Left cardiac atrium (tissue), 4 donors: ENCODE measurements at places on chromosomes 11 and 22. TPM values are rescaled to one million over a fixed set of nuclear protein-coding genes. Genes with fewer than 3 reads are reported as not detected.

GRCh38 chr11:38517991-38518390, 1920.0 kb upstream of the RAG2 start:
- DNase-seq = no peak

DNA sequence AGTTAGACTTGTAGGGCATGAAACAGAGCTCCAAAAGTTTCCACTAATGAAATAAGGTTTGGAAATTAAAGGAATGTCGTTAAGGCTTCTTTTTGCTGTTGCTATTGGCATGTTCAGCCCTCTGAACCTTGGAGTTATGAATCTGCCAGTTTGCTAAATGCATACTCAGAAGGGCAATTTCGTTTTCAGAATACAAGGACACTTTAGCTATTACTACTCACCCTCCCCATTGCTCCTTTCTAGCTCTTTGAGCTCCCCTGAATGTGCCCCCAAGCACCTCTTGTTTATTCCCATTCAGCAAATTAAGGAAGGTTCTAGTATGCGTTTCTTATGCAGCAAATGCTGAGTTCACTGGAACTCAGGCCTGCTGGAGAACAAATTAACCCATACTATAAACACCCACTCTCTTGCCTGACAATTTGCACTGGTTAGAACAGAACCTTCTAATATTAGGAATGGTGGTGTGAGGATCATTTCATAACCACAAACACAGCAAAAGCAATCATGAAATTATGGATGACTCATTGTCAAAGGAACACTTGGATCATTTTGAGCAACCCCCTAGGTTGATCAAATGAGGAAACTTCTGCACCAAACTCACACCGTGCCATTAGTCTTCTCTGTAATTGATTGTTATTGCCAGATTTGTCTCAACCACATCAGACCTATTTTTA, 26.2 kb upstream of the LIN7C start:
- no peak for DNase-seq

DNA sequence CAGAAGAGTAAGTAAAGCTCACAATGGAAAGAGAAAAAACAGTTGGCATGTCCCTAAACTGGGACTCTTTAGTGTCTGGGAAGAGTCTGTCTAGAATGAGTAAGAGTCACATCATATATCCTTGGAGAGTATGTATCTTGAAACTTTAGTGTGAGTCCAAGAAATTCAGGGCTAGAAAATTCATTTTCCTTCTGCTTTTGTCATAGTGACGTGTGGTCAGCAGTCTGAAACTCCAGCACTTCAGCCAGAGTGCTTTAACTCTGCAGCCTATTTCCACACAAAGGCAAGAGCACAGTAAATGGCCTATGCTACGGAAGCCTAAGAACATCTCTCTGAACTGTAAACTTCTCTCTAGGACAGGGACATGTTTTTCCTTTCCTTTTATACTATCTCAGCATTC, 174.1 kb downstream of the FAM181B start:
- no peak for DNase-seq

DNA sequence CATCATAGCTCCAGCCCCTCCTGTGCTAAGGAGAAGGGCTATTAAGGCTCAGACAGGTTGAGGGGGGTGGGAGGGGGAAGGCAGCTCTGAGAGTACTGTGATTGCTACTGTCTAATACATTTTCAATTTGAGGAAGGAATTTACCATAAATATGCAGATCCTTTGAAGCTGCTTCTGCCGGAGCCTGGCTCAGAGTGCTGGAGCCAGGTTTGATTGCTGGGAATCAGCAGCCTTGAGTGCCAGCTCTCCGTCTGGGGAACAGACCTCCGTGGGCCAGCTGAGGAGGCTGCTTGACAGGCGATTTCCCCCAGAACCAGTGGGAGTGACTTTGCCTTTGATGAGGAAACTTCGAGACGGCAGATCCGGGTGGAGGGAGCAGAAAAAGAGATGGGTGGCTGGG, 141.7 kb upstream of the TBCEL start:
- DNase-seq = no peak

DNA sequence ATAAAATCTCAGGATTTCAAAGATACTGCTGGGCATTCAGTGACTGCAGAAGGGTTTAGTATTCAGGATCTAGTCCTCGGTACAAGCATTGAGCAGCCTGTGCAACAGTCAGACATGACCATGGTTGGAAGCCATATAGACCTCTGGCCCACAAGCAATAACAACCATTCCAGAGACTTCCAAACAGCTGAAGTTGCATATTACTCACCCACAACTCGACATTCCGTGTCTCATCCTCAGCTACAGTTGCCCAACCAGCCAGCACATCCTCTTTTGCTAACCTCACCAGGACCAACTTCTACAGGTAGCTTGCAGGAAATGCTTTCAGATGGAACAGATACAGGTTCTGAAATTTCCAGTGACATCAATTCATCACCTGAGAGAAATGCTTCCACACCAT, 156.8 kb downstream of the C11orf91 start:
- no peak for DNase-seq

DNA sequence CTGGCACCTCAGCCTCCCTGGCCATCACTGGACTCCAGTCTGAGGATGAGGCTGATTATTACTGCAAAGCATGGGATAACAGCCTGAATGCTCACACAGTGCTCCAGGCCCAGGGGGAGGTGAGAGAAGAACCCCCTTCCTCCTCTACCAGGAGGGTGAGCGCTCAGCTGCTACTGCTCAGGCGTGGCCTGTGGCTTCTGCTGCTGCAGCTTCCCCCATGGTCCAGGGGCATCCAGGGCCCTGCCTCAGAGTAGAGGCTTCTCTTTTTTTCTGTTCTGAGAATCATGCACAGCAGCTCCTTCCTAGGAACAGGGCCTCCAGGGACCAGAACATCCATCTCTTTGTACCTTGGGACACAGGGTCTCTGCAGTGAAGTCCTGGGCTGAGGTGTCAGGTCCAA, 83.1 kb downstream of the VPREB1 start:
- DNase-seq = no peak

DNA sequence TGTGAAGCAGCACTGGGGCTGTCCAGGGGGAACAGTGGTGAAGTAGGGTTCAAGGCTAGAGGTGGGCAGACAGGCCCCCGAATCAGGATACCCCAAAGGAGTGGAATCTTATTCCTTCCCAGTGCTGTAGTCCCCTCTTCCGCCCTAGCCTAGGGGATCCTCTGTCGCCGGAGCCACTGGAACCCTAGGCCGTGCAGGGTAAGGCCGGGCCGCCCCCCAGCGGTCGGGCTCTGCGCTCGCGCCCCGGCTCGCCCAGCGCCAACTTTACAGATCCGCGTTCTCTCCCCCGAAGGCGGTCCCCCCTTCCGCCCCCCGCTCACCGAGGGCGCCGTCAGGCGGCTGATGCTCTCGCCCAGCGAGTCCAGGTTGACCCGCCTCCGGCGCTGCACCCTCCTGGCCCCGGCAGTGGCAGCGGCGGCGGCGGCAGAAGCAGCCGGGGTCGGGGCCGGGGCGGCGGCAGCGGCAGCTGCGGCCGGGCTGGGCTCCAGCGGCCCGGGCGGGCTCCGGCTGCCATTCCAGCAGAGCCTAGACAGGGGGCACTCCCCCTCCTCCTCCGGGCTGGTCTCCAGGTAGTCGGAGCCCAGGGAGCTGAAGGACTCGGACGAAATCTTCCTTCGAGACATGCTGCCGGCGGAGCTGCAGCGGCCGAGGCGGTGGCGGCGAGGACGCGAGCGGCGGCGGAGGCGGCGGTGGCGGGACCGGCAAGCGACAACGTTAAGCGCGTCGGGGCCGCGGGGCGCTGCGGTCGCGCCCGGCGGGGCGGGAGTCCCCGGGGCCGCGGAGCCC, 650 bp downstream of the GUCY1A2 start:
- DNase-seq = peak; percentile 32

GRCh38 chr11:74577624-74578396, 14.6 kb upstream of the POLD3 start:
- DNase-seq = no peak

- DNase-seq = no peak
Observed at GRCh38 chr11:68313574-68314202, 1.3 kb downstream of the LRP5 start.

GRCh38 chr22:20107471-20107901, 8.4 kb upstream of the RANBP1 start:
- DNase-seq = no peak

DNA sequence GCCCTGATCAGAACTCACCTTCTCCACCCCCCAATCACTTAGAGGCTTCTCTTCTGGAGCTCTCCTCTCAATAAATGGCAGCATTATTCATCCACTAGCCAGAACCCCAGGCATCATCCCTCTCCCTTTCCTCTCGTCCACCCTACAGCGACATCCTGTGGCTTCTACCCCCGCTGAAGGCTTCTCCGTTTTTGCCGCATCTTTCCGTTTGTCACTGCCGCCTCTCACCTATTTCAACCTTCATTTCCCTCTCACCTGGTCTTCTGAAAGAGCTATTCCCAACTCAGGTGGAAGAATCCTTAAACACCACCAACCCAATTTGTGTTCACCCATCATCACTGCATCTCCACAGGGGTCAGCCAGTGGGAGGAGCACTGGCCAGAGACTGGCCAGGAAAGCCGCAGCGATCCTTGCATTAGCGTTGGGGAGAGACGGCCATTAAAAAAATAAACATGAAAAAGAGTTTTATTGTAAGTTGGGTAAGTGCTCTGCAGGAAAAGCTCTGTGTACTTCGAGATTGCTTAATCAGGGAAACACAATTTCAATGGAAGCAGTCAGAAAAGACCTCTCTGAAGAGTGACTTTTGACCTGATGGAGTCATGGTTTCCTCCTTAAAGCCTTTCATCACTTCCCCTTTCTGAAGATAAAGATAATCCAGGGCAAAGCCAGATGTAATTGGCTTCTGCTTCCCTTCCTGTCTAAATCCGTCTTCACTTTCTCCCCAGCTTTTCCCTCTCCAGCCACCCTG, 36.7 kb downstream of the SPATA19 start:
- DNase-seq = no peak

DNA sequence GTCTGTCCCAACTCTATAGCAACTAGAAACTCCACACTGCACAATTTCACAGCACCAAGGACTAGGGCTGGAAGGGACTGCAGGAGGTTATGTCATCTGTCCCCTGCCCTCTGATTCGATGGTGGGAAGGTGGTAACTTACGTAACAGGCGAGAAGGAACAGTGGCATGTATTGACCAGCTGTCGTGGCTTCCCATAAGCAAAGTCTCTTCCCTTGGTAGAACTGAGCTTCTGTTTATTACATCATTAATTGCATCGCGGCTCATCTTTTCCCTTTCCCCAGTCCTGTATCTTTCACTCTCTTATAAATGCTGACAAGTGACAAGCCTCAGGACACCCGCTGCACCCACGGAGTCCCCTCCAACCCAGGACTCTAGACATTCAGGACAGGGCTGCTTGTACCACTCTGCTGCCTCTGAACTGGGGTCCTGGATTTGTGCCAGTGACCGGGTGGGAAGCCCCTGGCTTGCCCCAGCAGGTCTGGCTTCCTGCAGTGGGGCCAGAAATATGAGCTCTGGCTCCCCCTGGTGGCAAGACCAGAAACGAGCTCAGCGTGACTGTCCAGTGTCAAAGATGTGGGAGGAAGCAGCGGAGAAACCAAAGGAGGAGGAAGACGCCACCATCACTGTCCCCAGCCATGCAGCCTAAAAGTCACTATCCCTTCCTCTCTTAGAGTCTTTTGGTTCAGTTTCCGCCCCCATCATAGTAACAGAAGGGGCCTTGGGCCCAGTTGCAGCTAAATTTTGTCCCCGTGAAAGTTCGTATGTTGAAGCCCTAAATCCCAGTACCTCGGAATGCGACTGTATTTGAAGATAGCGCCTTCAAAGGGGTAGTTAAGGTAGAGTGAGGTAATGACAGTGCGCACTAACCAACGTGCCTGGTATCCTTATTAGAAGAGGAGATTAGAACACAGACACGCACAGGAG, 84.5 kb downstream of the ISX start:
- DNase-seq = peak; percentile 56

- no peak for DNase-seq
Observed at GRCh38 chr11:121282386-121282785, 10.2 kb upstream of the SC5D start.

DNA sequence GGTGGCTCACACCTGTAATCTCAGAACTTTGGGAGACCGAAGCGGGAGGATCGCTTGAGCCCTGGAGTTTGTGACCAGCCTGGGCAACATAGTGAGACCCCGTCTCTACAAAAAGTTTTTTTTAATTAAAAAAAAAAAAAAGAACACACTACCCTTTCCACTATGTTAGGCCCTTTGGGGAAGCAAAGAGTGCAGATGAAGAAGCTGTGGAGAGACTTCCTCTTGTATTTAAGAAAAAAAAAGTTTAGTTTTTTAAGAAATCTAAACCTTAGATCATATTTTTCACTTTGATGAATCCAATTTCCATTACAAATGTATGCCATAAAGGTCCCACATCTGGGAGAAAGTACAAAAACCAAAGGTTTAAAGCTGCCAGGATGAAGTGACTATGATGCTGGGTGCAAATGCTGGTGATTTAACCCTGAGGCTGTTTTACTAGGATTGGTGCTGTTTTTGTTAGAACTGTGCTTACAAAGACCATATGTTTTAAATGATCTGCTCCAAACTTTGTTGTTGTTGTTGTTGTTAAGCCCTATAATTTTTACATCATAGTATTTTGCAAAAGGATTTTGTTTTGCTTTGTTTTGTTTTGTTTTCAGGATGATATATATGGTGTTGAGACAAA, 28.9 kb upstream of the ACER3 start:
- no peak for DNase-seq

DNA sequence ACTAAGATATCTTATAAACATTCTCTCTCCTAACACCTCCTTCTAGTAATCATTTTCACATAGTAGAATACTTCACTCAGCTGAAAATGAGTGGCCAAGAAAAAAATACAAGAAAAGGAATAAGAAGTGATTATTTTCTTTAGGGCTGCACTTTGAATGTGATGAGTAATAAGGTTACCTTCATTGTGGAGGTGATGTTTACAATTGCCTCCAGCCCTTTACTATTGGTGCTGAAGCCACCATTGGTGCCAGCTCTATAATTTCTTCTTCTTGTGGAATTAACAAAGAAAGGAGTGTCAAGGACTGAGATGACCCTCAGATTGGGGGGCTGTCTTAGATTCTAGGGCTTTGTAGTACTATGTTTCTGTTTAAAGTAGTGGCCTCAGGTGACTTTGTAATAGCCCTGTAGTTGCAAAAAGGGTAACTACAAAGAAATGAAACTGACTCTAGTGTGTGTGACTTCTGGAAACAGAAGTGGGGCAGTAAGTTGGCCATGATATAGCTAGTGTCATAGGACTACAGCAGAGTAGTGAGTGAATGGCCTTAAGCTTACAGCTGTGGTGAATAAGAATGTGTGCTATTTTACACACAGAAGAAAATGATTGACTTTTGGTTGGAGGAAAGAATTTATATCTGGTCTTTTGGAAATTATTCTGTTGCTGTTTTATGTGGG, 287.2 kb downstream of the TMEM135 start:
- no peak for DNase-seq

GRCh38 chr22:40654522-40655167, 18.1 kb upstream of the MRTFA start:
- DNase-seq = peak; percentile 48

- DNase-seq = no peak
Observed at GRCh38 chr11:130103296-130103814, 33.7 kb downstream of the APLP2 start.

- no peak for DNase-seq
Observed at GRCh38 chr11:65395961-65396530, 9.6 kb downstream of the FRMD8 start.

The CASP5 gene
- total RNA-seq = 0.18 TPM

The MGAT3 gene
- 13.7 TPM for total RNA-seq

The TRIM49 gene
- total RNA-seq = not detected

The CRYBB1 gene
- 1.9 TPM for total RNA-seq

The FIBIN gene
- 9.4 TPM for total RNA-seq

The GPR83 gene
- total RNA-seq = 0.32 TPM

The ASRGL1 gene
- 7.8 TPM for total RNA-seq

The INPPL1 gene
- total RNA-seq = 96.4 TPM

The OR4C6 gene
- total RNA-seq = not detected

The P4HA3 gene
- total RNA-seq = 0.38 TPM
